ENCODE measurements at places on chromosomes 1 and 21. TPM values are rescaled to one million over a fixed set of nuclear protein-coding genes. Genes with fewer than 3 reads are reported as not detected.

The LEPR gene
- total RNA-seq: 13.6 TPM

The TP73 gene
- total RNA-seq: 0.92 TPM

The LCE3D gene
- total RNA-seq: not detected

The CRP gene
- not detected for total RNA-seq

The LCE2C gene
- not detected for total RNA-seq

The OR2L2 gene
- 0.92 TPM for total RNA-seq

All from diencephalon (tissue), 1 donor.